ENCODE measurements at places on chromosomes 12 and 14.

DNA sequence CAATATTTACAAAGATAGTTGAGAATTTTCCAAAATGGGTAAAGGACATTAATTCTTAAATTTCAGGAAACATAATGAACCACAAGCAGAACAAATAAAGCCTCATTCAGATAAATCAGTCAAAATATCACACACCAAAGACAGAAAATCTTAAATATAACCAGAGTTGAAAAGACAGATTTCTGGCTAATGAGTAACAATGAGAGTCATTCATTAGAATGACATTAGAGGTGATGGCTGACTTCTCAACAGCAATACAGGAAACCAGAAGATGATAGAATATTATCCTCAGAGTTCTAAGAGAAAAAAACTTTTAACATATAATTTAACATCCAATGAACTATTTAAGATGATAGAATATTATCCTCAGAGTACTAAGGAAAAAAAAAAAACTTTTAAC lies 124.2 kb downstream of the DENND5B start:
- DNase-seq = no peak

- no peak for DNase-seq
Observed at GRCh38 chr14:29216268-29217232, 450.0 kb downstream of the FOXG1 start.

GRCh38 chr12:45663455-45663854 lies 66.1 kb upstream of the ARID2 start:
- no peak for DNase-seq

GRCh38 chr14:85531587-85532373 lies 1.8 kb downstream of the FLRT2 start:
- peak; percentile 5 for DNase-seq

GRCh38 chr14:32013083-32013482 lies 64.0 kb upstream of the ARHGAP5 start:
- no peak for DNase-seq

DNA sequence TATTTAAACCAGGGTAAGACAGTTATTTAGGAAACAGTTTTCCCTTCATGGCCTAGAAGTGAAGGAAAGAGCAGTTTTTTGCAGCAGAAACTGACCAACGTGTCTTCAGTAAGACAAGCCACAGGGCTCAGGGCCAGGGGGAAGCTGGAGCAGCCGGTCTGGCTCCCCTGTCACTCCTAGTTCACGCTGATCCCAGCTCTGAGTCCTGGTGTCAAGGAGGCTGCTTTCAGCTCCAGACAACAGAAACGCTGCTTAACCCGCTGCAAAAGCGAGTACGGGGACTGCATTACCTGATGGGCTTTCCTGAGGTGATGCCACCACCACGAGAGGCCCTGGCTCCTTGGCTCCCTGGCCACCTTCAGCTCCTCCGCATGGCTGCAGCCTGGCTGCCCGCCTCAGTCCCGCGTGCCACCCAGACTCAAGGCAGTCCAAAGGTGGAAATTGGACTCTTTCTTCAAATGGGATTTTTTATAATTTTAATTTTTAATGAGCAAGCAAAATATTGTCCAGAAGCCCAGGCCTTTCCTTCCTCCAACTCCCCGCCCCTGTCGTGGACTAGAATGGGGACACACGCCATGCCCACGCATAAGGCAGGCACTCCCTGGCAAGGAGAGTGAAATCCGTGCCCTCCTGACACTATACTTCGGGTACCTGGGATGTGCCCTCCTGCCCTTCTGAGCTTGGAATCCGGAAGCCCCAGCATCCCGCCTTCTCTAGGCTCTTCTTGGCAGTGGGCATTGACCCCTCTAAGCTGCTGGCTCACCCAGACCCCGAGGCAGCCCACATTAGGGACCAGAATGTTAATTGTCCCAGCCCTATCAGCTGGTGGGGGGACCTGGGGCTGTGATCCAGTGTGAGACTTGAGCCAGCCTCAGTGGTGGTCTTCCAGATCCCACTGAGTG lies 85.0 kb downstream of the PAPOLA start:
- no peak for DNase-seq

- DNase-seq = no peak
Observed at GRCh38 chr12:7581625-7582024, 78.0 kb upstream of the CD163 start.

DNA sequence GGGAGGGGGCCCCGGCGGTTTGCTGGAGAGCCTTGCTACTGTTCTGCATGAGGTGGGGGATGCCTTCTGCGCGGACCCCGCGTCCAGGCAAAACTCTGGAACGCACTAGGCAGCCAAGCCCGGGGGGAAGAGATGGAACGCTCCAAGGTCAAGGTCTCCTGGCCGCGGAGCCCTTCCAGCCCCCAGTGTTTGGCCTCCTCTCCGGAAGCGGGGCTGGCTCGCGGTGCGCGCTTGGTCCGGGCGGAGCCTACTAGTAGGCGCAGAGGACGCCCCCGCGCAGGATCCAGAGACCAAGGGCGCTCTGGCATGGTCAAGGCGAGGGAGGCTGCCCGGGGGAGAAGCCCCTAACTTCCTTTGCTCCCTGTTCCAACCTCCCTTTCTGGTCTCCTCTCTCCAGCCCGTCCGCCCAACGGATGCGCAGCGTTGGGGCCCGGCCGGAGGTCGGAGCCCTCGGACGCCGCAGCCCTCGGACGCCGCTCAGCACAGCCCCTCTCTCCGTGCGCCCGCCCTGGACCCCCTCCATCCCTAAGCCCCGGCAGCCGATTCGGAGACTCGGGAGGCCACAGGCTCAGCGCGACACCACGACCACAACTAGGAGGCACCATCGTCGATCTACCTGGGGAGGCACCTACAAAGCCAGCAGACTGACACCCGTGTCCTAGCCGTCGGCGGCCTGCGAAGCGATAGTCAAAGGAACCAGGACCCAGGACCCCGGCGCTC lies 669 bp upstream of the KCNK13 start:
- peak; percentile 28 for DNase-seq

DNA sequence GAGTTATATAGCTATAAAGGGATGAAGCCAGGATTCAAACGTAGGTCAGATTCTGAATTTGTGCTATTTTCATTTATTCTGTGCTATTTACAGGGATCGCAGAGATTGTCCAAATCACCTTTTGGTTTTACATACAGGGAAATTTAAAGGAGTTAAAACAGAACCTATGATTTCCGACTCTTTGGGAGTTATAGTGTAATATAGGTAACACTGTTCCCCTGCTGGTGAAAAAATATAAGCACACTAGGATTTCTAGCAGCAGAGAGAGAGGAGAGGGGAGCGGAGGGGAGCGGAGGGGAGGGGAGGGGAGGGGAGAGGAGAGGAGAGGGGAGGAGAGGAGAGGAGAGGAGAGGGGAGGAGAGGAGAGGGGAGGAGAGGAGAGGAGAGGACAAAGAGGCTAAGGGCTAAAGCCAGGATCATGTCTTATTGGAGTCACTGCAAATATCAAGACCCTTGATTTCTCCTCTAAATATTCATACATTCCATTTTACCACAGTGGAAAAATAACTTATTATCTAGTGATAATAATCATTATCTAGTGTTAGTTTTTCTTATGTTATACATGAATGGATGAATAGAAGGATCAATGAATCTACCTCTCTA lies 46.2 kb upstream of the KCNH5 start:
- DNase-seq = no peak

GRCh38 chr14:97978341-97978740 lies 1181.2 kb downstream of the VRK1 start:
- peak; percentile 91 for DNase-seq

DNA sequence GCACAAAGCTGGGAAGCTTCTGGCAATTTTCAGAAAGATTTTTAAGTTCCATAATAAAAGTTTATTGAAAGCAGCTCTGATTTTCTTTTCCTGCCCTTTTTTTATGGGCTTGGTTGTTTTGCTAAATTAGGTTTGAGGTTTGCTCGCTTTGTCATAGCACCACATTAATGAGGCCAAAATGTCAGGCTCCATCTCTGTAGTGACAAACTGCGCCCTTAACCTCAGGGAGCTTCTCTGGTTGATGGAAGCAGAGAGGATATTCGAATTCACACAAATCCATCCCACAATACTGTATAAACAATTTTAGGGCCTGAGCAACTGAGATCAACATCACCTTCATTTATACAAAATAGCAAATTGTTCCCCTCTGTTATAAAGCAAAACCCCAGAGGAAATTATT lies 342.6 kb upstream of the TMPO start:
- DNase-seq = no peak

- no peak for DNase-seq
Observed at GRCh38 chr12:32826807-32827412, 69.7 kb downstream of the PKP2 start.

- no peak for DNase-seq
Observed at GRCh38 chr14:102507081-102507856, 2.3 kb downstream of the ANKRD9 start.

GRCh38 chr14:63483315-63483714 lies 59.9 kb downstream of the PPP2R5E start:
- DNase-seq = no peak

DNA sequence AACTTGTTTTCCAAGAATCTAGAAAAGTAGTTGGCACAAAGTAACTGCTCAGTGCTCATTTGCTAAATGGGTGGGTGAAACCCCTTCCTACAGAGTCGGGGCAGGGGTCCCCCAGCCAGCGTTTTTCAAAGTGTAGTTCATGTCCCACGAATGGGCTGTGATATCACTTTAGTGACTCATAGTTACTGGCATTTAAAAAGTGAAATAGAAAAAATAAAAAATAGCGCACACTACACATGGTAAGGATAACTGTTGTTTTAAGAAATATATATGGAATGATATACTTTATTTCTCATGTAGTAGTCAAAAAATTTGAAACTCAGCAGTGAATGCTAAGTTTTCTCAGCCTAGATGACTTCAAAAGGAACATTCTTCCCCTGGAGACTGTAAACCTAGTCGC lies 250.4 kb downstream of the CHST11 start:
- DNase-seq = no peak

GRCh38 chr12:1630827-1631591 lies 2.0 kb downstream of the WNT5B start:
- DNase-seq = no peak

GRCh38 chr12:123996581-123996980 lies 23.6 kb downstream of the ZNF664 start:
- no peak for DNase-seq

- DNase-seq = no peak
Observed at GRCh38 chr14:71444030-71444822, 488.0 kb upstream of the RGS6 start.

- no peak for DNase-seq
Observed at GRCh38 chr14:36942522-36943245, 229.7 kb downstream of the SLC25A21 start.

- DNase-seq = no peak
Observed at GRCh38 chr12:132632521-132633228, 14.1 kb downstream of the P2RX2 start.

- DNase-seq = peak; percentile 59
Observed at GRCh38 chr14:61478971-61479473, 157.6 kb downstream of the PRKCH start.

DNA sequence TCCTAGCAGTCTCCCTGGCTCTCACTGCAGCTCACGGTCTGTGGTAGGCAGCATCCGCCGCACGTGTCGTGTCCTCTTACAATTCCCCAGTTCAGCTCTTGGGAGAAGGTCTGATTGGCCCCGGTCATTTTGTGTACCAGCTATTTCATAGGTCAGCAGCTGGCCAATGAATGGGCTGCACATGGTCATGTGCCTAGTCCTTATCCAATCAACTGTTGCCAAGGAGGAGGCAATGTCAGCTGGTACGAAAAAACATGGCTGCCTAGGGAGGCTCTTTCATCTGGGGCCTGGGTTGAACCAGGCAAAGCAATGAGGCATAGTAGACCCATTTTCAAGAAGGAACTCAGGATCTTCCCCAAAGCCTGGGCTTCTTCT lies 46.1 kb downstream of the RNFT2 start:
- DNase-seq = no peak

DNA sequence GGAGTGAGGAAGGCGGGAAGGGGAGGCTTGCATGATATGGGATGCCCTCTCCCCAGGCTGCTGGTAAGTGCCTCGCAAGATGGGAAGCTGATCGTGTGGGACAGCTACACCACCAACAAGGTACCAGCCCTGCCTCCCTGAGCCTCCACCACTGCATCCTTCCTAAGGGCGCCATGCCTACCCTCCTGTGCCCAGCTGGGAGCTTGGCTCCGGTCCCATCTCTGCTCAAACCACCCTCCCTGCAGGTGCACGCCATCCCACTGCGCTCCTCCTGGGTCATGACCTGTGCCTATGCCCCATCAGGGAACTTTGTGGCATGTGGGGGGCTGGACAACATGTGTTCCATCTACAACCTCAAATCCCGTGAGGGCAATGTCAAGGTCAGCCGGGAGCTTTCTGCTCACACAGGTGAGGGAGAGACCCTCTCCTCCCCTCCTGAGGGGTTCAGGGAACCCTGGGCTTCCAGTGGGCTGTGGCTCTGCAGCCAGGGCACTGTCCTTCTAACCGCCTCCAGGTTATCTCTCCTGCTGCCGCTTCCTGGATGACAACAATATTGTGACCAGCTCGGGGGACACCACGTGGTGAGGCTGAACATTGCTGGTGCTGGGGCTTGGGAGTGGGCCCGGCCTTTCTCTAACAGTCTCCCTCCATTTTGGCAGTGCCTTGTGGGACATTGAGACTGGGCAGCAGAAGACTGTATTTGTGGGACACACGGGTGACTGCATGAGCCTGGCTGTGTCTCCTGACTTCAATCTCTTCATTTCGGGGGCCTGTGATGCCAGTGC lies 2.6 kb downstream of the GNB3 start:
- DNase-seq = no peak

DNA sequence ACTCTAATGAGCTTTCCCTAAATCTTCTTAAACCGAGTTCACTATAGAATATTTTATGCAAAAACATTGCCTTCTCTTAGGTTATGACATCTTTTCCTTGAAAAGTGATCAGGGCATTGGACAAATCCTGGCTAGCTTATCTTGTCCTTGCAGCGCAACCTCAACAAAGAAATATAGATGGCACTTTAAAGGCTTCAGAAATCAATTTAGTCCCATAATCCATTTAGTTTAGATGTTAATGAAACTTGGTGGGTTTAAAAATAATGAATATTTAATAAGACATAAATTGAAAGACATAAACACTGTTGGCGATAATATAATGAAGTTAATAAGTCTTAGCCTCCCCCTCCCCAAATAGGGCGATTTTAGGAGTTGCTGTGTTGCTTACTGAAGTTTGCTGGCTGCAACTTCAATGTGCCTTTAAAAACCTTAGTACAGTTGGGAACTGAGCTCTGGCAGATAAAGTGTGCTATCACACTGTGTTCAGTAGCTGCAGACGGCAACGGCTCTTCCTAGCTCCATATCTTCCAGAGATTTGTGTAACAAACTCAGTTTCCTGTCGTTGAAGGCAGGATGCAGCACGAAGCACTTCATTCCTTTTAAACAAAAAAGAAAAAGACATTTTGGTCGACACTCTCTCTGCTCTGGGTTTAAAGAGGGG lies 19.5 kb downstream of the PLXNC1 start:
- DNase-seq = no peak

- no peak for DNase-seq
Observed at GRCh38 chr12:1806301-1807086, 13.9 kb upstream of the LRTM2 start.

Data from stimulated activated CD4-positive, alpha-beta T cell treated with anti-CD3 and anti-CD28 coated beads, Interleukin-15, amount 100 ng/mL, for 24 hours (primary cell).